ENCODE measurements at places on chromosomes 1 and 21.

- peak; percentile 98 for DNase-seq
These were observed 26.6 kb downstream of the DIPK1A start for GRCh38 chr1:92934395-92935378.

DNA sequence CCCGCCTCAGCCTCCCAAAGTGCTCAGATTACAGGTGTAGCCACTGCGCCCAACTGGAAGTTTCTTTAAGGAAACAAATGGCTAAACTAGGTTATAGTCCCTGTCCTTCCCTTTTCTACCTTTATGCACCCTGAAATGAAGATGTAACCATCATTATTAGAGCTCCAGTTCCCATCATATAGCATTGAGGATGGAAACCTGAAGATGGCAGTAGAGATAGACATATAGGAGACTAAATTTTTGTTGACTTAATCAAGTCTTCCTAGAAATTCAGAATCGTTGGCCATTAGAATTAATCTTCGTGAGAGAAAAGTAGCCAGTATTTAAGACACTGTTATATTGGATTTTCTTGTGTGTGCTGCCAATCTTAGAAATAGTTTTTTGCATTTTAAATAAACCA, 1016.3 kb upstream of the NCAM2 start:
- DNase-seq = no peak

- no peak for DNase-seq
These were observed 61.9 kb upstream of the GJA5 start for GRCh38 chr1:147822292-147822691.

- DNase-seq = no peak
These were observed 30.9 kb downstream of the WNT3A start for GRCh38 chr1:228037401-228038386.

DNA sequence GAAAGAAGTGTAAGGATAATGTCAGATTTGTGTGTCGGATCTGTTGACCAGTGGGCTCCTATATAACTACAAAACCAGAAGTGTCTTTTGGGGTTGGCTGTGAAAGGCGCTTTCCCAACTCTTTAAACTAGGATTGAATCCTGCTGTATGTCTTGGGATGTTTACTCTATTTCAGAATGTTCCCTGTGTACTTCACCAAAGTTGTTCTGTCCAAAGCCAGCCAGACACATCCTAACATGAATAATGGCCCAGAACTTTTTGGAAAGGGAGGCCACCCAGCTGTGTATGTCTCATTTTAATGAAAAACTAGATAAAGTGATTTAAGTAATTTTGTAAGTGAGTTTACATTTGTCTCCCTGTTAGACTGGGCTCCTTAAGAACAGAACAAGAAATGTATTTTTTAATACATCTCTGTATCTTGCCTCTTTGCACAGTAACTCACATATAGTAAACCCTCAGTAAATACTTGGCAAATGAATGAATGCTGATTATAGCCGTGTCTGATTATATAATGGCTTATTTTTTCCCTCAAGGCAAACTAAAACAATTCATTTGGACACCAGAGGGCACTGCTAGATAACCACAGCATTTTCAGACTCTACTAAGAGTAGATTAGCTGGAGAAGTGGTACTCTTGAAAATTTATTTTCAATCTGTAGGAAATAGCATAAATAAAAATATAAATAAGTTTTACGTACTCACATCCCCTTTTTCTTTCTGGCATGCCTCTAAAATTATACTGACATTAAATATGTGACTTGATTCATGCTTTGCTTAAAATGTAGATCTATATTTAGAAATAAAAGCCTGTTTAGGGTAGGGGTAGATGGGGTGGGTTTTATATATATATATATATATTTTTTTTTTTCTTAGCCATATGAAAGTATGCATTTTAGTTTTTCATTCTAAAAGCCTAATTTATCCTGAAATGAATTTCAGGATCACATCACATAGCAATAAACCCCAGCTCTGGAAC, 23.8 kb downstream of the TSEN15 start:
- peak; percentile 54 for DNase-seq

- DNase-seq = no peak
These were observed 687.7 kb upstream of the ADGRL4 start for GRCh38 chr1:79694241-79694640.

DNA sequence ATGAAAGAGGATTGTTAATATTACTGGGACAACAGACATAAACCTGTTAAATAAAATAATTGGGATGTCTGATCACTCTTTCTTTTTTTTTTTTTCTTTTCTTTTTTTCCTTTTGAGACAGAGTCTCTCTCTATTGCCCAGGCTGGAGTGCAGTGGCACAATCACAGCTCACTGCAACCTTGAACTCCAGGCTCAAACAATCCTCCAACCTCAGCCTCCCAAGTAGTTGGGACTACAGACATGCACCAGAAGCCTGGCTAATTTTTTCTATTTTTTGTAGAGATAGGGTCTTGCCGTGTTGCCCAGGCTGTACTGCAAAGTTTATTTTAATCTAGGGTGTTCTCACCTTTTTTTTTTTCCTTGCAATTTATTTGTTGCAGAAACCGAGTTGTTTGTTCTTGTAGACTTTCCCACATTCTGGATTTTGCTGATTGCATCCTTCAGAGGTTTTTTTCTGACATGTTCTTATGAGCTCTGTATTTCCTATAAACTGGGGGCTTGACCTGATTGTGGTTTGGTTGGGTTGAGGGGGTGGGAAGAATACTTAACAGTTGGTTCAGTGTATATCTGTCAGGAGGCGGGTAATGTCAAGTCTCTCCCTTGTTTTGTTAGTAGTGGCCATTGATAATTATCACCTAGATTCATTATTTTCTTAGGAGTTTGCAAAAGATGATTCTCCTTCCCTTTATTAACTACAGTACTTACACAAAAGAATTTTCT, 125.2 kb downstream of the MAST2 start:
- DNase-seq = no peak

GRCh38 chr1:111633736-111634247, 14.2 kb downstream of the RAP1A start:
- DNase-seq = no peak

- no peak for DNase-seq
These were observed 25.5 kb downstream of the UTS2 start for GRCh38 chr1:7827126-7827955.

DNA sequence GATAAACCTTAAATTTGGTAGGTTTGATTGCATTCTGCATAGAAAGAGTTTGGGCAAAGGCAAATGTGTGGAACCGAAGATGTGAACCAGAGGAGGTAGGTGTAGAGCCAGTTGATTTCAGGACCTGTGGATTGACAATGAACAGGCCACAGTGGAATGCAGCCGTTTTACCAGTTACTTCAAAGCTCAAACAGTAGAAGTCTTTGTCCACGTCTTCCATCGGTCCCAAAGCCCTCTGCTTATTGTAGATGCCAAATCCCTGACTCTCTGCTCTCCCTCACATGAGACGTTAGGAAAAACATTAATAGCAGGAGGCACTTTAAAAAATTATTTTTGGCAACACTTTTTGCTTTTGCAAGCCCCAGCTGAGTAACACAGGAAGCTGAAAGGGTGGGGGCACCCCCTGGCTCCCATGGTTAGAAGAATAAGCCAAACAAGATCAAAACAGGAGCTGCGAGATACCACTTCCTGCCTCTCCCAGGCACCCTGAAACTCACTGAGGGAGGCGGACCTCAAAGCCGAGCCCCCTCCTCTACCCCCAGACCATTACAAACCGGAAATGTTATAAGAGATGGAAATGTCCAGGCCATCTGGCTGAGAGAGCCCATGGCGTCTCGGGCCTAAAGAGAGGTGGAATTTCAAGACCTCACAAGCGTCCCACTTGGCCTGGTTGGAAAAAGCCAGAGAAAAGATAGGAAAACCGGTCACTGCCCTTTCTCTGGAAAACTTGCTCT, 13.5 kb downstream of the TRAF3IP3 start:
- peak; percentile 81 for DNase-seq

DNA sequence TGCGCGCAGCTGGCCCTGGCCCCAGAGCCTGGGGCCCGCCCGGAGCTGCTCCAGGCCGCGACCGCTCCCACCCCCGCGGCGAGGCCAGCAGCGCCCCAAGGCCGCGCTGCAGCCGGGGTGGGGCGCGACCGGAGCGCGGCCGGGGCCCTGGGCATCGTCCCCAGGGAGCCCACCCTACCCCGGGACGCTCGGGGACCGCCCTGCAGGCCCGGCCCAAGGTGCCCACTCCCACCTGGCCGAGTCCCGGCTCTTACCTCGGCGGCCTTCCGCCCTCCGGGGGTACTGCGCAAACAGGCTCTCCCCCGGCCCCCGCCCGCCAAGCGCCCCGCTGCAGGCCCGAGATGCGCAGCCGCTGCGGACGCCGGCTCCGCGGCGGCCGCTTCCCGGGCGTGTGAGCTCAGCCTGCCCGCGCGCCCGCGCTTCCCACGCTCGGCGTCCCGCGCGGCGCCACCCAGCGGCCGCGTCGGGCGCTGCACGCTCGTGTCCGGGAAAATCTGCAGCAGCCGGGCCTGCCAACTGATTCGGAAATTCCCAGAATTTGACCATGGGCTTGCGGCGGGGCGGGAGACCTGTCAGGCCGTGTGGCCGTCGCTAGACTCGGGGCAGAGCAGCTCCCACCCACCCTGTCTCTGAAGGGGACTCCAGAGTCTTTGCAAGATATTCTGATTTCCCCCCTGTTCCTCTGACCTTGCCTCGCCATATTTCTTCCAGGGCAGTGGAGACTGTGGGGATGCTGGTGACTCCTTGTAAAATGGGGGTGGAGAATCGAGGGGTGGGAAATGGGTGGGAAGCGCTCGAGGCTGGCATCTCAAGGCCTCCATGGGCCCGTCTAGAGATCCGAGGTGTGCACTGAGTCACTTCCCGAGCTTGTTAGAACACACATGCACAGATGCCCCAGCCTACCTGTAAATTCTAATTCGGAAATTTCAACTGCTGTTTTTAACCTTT, 41.9 kb downstream of the CD34 start:
- no peak for DNase-seq

DNA sequence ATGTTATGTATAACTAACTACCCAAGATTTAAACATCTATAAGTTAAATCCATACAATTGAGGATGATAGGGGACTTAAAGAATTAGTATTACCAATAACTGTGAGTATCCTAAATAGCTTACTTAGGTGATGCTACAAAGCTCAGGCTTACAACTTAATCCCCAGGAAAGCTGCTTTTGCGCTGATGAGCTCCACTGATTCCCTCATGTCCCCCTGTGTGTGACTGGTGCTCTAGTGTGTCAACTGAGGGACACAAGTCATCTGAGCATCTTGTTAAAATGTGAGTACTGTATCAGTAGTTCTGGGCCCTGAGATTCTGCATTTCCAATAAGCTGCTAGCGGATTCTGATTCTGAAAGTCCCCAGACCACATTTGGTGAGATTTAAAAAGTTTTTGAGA, 1458.8 kb downstream of the MRPL39 start:
- no peak for DNase-seq

DNA sequence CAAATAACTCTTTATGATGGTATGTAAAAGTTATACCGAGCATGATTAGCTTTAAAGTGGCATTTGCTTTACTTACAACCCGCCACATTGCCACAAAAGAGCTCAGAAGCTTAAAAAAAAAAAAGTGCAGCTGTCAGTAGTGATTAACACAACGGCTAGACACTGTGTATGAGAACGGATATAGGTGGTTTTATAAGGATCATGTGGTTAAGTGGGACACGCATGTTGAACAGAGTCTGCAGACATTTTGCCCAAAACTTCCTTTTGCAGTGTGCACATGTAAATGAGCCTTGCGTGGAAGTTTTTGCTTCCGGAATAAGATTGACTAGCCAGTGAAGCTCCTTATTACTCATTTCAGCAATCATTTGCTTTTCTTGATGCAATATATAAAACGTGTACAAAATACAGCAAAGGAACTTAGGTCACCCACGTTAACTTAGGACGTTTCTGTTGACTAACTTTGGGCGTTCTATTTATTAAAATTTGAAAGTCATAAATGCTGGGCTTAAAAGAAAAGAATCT, 58.7 kb upstream of the RGS1 start:
- DNase-seq = no peak

DNA sequence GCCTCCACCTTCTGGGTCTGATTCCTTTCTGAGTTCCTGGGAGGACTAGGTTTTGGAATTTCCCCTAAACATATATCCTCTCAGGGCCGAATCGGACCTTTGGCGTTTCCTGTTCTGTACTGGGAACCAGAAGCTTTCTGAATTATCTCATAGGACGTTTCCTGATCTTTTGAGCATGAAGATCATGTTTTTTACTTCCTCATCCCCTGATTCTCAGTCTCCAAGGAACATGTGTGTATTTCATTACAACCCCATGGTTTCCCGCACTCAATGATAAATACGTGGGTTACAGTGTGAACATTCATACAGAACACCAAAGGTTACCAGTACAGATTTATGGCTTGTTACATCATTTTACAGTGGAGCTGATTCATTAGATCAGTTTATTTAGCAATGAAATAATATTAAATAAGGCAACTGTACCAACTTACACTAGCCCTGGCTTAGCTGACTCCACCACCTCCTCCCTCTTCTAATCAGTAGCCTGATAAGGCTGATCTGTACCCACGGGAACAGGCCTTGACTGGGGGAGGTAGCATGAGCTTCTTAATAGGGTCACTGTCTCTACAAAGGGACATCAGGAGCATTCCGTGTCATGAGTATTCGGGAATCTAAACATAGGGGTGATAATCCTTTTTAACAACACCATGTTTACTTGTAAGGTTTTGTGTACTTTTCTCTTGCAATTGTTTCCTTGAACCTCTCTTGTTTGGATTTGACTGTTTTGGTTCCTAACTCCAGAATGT, 57.8 kb upstream of the ERRFI1 start:
- DNase-seq = no peak

GRCh38 chr1:227006226-227006796, 66.2 kb downstream of the COQ8A start:
- no peak for DNase-seq

DNA sequence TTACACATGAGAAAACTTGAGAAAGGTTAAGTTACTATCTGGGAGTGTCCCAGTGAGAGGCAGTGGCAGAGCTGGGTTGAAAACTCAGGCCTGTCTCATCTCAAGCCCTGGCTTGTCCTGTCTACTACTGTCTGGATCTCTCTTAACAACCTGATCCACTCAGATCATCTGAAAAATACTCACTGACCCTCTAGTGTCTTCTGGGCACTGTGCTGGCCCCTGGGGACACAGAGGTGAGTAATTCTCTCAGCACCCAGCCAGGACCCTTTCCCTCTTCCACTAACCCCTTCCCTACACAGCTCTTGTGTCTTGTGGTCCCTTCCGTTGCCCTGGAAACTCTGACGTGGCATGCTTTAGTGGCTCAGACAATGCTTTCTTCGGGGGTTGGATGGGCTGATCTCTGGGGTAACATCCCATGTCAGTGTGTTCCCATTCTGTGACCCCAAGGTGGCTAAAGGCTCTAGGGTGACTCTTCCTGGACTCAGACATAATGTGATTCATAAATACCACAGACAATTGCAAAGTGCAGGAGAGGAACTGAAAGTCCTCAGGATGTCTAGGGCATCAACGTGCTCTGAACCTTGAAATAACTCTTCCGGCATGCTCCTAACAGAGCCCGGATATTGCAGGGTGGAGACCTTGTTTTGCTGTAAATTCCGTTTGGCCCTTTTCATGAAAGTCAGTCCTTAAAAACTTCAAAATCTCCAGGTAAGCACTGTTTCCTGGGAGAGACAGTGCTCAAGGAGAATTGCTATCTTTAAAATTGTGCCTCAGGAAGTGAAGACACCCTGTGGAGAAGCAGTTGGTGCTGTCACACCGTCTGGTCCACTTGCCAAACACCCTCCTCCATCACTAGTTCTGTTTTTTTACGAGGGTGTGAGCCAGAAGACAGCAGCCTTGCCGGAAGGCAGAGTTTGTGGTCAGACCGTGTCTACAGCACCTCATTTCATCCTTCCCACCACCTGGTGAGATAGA, 4.0 kb downstream of the SHISAL2A start:
- no peak for DNase-seq

GRCh38 chr1:207134581-207134980, 30.5 kb downstream of the C4BPA start:
- no peak for DNase-seq
